Activated CD4-positive, alpha-beta T cell treated with anti-CD3 and anti-CD28 coated beads for 36 hours (primary cell): ENCODE measurements at places on chromosomes 3 and 15. TPM values are rescaled to one million over a fixed set of nuclear protein-coding genes. Genes with fewer than 3 reads are reported as not detected.

Gene UTS2B
- not detected for total RNA-seq

Gene ATP13A5
- not detected for total RNA-seq

Gene CLRN1
- total RNA-seq = not detected

Gene CLDN18
- not detected for total RNA-seq

Gene SMAD6
- total RNA-seq = 0.23 TPM

Gene UMPS
- total RNA-seq = 35.9 TPM

Gene ISLR2
- total RNA-seq = not detected

Gene SEMA5B
- total RNA-seq = not detected

Gene IGDCC3
- not detected for total RNA-seq

Gene PRSS50
- not detected for total RNA-seq

Gene CPN2
- total RNA-seq = not detected

Gene FOXB1
- 0.53 TPM for total RNA-seq

Gene GXYLT2
- not detected for total RNA-seq

Gene LPCAT4
- 52.7 TPM for total RNA-seq

Gene DISP2
- total RNA-seq = 0.02 TPM

Gene VIPR1
- total RNA-seq = 6.6 TPM

Gene PFKFB4
- total RNA-seq = 58.4 TPM

Gene ABHD17C
- total RNA-seq = 6.7 TPM

Gene GHSR
- total RNA-seq = not detected

Gene TRPM1
- total RNA-seq = not detected

Gene HIGD2B
- not detected for total RNA-seq

Gene EPHB3
- total RNA-seq = not detected

Gene THAP10
- 0.27 TPM for total RNA-seq

Gene NR2C2
- 46.8 TPM for total RNA-seq

Gene LRRC28
- total RNA-seq = 15.2 TPM

Gene PLD1
- total RNA-seq = 1.1 TPM

Gene CPEB1
- total RNA-seq = 0.18 TPM

Gene RFTN1
- total RNA-seq = 101 TPM

Gene ARL6IP5
- 60.4 TPM for total RNA-seq

Gene DGKG
- total RNA-seq = 1.3 TPM
